ENCODE measurements at places on chromosomes 12 and 14. TPM values are rescaled to one million over a fixed set of nuclear protein-coding genes. Genes with fewer than 3 reads are reported as not detected.

SPIC gene
- not detected for total RNA-seq

CORO1C gene
- 182 TPM for total RNA-seq

LTBP2 gene
- total RNA-seq = 14.8 TPM

PRB2 gene
- not detected for total RNA-seq

HSP90B1 gene
- 614 TPM for total RNA-seq

NTF3 gene
- not detected for total RNA-seq

TMEM119 gene
- 0.14 TPM for total RNA-seq

ZNF268 gene
- total RNA-seq = 12.1 TPM

MYH6 gene
- total RNA-seq = not detected

ETFBKMT gene
- 0.68 TPM for total RNA-seq

PIWIL1 gene
- not detected for total RNA-seq

ZNF84 gene
- 12.1 TPM for total RNA-seq

LTBR gene
- total RNA-seq = 195 TPM

PPM1A gene
- total RNA-seq = 45.2 TPM

NINJ2 gene
- total RNA-seq = 0.66 TPM

MYF6 gene
- total RNA-seq = not detected

OASL gene
- total RNA-seq = 3.5 TPM

OLR1 gene
- total RNA-seq = 2.3 TPM

DUSP16 gene
- total RNA-seq = 14.8 TPM

HOXC13 gene
- total RNA-seq = 9.0 TPM

TAMALIN gene
- 0.53 TPM for total RNA-seq

ART4 gene
- total RNA-seq = not detected

LBHD2 gene
- total RNA-seq = 0.18 TPM

MORN3 gene
- 0.23 TPM for total RNA-seq

KIF21A gene
- total RNA-seq = 24.9 TPM

KRT72 gene
- total RNA-seq = not detected

HOXC5 gene
- total RNA-seq = 0.81 TPM

SERPINA6 gene
- 0.99 TPM for total RNA-seq

GPR84 gene
- not detected for total RNA-seq

NRXN3 gene
- total RNA-seq = 0.97 TPM

PLEKHD1 gene
- 0.02 TPM for total RNA-seq

TAS2R10 gene
- total RNA-seq = not detected

ACRBP gene
- 0.21 TPM for total RNA-seq

P2RX2 gene
- not detected for total RNA-seq

STON2 gene
- 0.66 TPM for total RNA-seq

GRIN2B gene
- 4.8 TPM for total RNA-seq

TCL1B gene
- total RNA-seq = not detected

TTC9 gene
- 1.7 TPM for total RNA-seq

PLEK2 gene
- 32.9 TPM for total RNA-seq

SLC6A12 gene
- total RNA-seq = 1.0 TPM

FAM186B gene
- 0.08 TPM for total RNA-seq

All from A549 treated with DMSO at 1 μM for 4 hours (cell line).